ENCODE measurements at places on chromosomes 2 and 18.

DNA sequence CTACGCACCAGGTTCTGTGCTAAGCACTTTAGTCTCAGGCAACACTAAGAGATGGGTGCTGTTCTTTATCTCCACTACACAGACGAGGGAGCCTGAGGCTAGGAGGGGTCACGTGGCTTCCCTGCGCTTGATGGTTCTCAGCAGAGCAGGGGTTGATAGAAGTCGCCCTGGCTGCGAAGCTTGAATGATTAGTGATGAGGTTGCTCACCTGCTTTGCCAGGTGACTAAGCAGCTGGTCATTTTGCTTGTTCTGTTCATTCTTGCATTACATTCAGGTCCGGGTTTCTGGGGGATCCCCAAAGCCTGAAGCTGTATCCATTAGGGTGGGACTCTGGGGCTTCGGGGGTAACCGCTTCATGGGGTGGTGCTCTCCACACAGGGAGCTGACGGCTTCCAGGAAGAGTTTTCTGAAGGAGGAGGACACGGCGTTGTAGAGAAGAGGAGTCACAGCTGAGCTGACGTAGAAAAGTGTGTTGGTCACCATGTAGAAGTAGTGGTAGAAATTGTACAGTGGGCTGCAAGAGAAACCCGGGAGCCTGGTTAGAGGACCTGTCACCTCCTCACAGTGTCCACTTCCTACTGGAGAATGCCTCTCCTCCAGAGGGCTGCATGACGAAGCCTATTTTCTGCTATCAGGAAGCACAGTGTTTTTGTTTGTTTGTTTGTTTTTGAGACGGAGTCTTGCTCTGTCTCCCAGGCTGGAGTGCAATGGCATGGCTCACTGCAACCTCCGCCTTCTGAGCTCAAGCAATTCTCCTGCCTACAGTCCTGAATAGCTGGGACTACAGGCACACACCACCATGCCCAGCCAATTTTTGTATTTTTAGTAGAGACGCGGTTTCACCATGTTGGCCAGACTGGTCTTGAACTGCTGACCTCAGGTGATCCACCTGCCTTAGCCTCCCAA lies 11.5 kb downstream of the NTSR2 start:
- no peak overlapping the region for H3K27ac ChIP-seq
- no peaks in the 10 kb centered on the region for H3K4me1 ChIP-seq
- H3K27me3 ChIP-seq, result no peaks in the 10 kb centered on the region
- H3K36me3 ChIP-seq, result no peaks in the 10 kb centered on the region
- DNase-seq, result no peak

DNA sequence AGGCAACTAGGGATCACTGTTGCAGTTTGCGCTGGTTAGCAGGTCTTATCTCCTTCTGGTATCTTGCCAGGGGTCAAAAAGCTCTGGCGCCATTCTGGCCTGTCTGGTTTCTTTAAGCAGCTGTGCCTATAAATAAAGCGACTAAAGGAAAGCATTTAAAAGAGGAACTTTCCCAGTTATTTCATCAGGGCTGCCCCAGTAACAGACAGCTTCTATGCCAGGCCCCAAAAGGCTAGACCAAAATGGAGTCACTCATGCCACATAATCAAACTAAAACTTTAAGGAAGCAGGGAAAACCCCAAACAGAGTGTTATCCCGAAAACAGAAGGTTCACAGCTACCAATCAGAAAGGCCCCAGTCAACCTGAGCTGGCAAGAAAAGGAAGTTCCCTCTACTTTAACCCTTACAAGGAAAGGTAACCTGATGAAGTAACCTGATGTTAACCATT lies 41.2 kb upstream of the HNRNPA3 start:
- peaks cover 3% of the 10 kb centered on the region for H3K4me1 ChIP-seq
- H3K27me3 ChIP-seq, result no peaks in the 10 kb centered on the region
- DNase-seq, result no peak
- H3K36me3 ChIP-seq, result no peaks in the 10 kb centered on the region
- H3K4me3 ChIP-seq, result no peak overlapping the region
- H3K27ac ChIP-seq, result no peak overlapping the region

DNA sequence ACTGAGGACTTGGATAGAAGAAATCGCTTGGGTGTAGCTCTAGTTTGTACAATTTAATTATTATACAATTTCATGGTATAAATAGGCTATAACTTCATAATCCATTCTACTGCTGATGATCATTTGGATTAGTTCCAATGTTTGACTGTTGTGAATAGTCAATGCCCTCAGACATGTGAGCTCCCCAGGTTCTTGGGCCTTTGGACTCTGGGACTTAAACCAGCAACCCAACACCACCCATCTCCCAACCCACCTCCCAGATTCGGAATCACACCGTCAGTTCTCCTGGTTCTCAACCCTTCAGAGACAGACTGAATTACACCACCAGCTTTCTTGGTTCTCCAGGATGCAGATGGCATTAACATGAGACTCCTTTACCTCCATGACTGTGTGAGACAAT lies 84.6 kb upstream of the DNMT3A start:
- no peaks in the 10 kb centered on the region for H3K4me1 ChIP-seq
- no peak for DNase-seq
- H3K27me3 ChIP-seq, result no peaks in the 10 kb centered on the region
- H3K27ac ChIP-seq, result no peak overlapping the region
- H3K4me3 ChIP-seq, result no peak overlapping the region

- no peaks in the 10 kb centered on the region for H3K4me1 ChIP-seq
- no peak within 1 kb of the TSS for H3K27ac ChIP-seq
- no peak for DNase-seq
- H3K36me3 ChIP-seq, result no peaks in the 10 kb centered on the region
Measured at GRCh38 chr2:130836501-130837174, at the start of gene ARHGEF4. ARHGEF4 (plus strand) TSS chr2:130836914; CDS start chr2:130836954, 40 bp downstream.

GRCh38 chr2:56741601-56742102 lies 557.9 kb downstream of the CCDC85A start:
- no peak overlapping the region for H3K27ac ChIP-seq
- H3K36me3 ChIP-seq, result no peaks in the 10 kb centered on the region
- no peak for DNase-seq
- H3K4me1 ChIP-seq, result no peaks in the 10 kb centered on the region
- H3K4me3 ChIP-seq, result no peak overlapping the region

DNA sequence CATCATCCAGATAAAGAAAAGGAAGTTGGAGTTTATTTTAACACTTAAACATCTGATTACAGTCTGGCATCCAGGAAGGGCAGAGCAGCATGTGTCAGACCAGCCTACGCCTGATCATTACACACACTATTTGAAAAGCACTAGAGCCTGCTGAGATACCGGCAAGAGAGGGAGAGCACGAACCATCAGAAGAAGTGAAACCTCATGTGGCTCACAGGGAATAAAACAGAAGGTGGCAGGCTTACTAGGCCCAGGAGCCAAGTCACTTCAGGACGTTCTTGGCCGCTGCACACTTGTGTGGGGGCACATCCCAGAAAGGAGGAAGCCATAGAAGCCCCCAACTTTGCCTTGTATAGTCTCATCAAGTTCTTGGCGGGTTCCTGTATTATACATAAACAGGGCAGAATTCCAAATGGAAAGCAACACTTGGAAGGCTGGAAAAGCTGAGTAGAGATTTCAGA lies 105.5 kb downstream of the UGGT1 start:
- peaks cover 3% of the 10 kb centered on the region for H3K4me1 ChIP-seq
- H3K4me3 ChIP-seq, result no peak overlapping the region
- DNase-seq, result no peak

DNA sequence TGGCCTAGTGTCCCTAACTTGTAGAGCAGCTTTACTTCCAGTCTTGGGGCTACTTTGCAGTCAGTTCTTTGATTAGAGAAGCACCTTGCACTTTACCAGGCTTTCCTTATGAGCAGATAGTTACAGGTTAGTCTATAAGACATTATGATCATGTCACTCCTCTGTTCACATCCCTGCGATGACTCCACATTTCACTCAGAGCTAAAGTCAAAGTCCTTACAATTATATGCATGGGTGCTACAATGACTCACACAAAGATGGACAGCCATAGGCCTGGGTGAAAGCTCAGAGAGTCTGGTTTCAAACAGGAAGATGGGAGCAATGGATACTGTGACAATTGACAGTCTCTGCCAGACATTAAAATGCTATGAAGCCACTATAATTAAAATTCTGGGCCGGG lies 27.1 kb upstream of the SSB start:
- H3K27me3 ChIP-seq, result peaks cover 13% of the 10 kb centered on the region
- no peaks in the 10 kb centered on the region for H3K4me1 ChIP-seq
- no peak overlapping the region for H3K27ac ChIP-seq
- H3K4me3 ChIP-seq, result no peak overlapping the region
- no peak for DNase-seq
- H3K36me3 ChIP-seq, result no peaks in the 10 kb centered on the region

Data from naive thymus-derived CD4-positive, alpha-beta T cell (primary cell).